ENCODE measurements at places on chromosomes 5 and 9.
A peak's percentile ranks its signal among the peaks of the same experiment; 100 is the strongest.

GRCh38 chr9:133730994-133731715, 7.0 kb downstream of the SARDH start:
- DNase-seq = no peak

DNA sequence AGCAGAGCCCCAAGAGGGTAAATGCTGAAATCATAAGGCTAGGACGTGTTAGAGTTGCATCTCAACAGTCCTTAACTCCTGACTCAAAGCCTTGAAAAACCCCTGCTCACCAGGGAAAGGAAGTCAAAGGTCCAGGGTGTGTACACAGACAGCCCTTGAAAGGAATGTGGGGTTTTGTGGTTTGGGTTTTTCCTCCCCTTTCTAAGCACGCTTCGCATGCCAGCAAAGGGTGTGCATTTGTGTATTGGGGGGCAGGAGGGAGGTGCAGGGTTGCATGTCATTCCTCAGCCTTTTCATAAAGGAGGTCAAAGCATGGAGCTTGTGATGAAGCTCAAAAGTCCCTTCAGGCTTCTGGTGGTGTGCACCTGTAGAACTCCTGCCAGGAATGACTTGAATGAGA, 17.3 kb upstream of the XPA start:
- peak; percentile 11 for DNase-seq

DNA sequence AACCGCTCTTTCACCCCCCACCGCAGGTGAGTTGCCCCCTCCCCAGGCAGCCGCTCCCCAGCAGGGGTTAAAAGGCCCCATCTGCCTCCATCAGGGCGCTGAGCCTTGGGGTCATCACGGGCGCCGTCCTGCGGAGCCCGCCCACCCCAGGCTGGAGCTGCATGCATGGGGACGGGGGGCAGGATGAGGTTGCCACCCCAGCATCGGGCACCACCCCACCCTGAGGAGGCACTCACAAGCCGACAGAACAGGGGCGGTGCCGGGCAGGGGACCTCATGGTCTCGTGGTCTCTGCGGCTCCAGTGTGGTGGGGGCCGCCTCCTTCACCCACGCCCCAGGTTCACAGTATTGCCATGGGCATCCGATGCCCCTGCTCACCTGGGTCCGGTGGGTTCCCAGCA, 16.5 kb downstream of the PTGES start:
- no peak for DNase-seq

- no peak for DNase-seq
Measured at GRCh38 chr5:78887384-78888118, 97.6 kb downstream of the ARSB start.

- DNase-seq = peak; percentile 30
Measured at GRCh38 chr5:177372034-177372896, 12.0 kb upstream of the SLC34A1 start.

DNA sequence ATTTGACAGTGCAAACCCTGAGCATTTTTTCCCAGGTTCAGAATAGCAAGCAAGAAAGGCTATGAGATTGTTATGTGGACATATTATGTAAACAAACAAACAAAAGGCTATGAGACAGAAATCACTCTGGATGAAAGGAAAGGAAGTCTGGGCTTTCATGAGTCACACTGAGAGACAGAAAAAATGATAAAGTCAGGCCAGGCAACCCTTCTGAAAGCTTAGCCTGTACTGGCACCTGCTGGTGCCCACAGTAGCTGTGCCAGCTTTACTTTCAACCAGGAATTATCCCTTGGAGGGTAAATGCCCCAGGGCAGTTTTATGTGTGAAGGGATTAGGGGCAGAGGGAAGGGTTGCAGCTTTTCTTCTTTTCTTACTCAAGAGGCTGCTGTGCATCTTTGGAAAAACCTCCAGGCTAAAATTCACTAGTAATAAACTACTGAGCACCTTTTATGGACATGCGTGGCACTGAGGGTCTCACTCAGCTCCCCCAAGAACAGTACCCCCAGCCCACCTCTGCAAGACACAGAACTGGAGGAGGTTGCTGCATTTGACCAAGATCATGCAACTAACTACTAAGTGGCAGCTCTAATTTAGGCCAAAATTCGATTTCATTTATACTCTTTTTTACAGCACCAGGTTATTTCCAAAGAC, 41.7 kb downstream of the ACTL7B start:
- DNase-seq = no peak

DNA sequence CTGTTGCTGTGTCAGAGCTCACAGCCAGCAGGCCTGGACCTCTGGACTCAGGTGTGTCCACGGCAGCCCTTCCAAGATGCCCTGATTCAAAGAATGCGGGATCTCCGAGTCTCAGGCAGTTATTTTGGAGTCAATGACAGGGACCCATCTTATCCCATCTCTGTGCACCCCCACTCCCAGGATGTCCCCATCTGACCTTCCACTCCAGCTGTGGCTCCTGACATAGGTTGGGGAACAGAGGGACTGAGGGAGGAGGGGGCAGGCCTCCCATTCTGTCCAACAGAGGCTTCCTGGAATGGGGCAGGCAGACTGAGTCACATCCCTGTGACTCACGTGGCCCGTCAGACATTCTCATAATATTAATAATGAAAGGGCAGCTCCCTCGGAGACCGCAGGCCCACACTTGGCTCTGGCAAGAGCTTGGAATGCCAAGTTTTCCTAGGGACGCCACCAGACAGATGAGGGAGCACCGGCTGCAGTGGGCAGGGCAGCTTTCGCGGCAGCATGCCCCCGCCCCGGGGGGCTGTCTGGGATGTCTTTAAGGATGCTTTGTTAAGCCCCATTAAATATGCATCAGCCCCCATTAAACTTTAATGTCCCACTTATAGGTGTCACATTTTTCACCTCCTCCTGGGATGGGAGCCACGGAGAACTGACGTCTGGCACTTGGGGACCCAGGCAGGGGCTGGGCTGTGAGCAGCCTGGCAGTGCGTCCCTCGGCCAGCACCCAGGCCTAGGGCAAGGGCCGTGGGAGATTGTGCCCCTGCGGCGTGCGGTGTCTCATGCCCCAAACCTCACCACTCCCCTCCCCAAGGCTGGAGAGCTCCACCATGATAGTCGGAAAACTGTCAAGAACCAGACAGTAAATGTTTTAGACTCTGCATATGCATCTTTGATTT, 23.6 kb upstream of the FIBCD1 start:
- DNase-seq = no peak

DNA sequence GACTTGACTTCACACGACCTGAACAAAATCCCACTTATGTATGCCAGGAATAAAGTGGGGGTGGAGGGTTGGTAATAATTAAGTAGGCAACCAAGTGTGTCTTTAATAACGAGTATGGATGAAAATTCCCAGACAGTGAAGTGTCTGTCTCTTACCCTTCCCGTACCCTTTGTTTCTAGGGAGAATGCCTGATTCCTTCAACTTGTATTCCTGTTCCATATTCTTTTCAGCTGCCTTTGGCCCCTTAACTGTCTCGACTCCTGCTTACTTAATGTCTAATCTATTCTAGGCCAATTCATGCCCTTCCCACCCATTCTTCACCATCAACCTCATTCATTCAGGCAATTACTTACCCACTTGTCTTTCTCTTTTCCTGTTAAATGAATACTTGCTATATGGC, 380.5 kb downstream of the RAB3C start:
- DNase-seq = no peak

GRCh38 chr9:19568946-19569345, 160.1 kb downstream of the ACER2 start:
- no peak for DNase-seq

DNA sequence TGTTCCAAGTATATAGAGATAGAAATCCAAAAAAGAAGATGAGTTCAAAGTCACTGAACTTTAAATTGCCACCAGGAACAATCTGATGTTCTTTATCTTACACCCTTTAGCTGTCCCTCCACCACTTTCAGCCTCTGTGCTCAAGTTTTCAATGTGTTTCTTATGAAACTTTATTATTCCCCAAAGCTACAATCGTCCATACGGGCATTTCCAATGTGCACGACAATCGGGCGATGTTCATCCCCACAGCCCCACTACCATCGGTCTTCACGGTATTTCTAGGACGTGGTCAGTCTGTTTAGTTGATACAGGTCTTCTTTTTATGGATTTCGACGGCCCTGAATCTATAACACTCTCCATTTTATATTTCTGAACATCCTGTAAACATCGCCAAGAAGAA, 238.7 kb upstream of the DAP start:
- DNase-seq = no peak

Measured in central memory CD4-positive, alpha-beta T cell (primary cell).